ENCODE measurements at places on chromosomes 12 and 14.
A peak's percentile ranks its signal among the peaks of the same experiment; 100 is the strongest.

DNA sequence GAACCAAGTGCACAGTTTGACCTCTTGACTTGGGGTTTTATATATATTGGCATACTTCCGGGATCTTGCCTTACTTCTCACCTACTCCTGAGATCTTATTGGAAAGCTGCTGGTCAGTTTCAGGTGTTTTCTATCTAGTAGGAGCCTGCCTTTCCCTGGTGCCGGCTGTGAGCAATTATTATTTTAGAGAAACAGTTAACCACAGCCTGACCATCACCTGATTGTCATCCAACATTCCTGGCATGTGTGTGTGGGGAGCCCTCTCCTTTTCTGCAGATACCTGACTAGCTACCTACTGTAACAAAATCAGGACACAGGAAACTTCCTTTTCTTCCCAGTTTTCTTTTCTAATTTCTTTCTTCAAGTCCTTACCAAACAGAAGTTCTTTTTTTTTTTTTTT is 220.4 kb downstream of the ATP23 start:
- DNase-seq = no peak

- DNase-seq = no peak
Measured at GRCh38 chr14:103057028-103057371, 349 bp downstream of the CDC42BPB start.

DNA sequence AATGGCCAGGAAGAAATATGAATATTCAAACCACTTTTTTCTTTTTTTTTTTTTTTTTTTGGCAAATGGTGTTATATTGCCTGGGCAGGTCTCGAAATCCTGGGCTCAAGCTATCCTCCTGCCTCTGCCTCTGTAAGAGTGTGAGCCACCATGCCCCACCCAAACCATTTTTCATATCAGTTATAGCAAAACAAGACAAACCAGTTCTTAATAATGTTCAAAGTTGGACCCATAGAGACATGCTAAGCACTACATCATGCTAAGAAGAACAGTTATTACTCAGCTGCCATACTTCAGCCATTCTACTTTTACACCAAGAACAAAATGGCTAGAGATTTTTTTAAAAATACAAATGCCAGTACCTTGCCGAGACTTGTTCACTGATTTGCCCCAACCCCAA is 25.5 kb downstream of the EIF2S1 start:
- no peak for DNase-seq

GRCh38 chr14:23377573-23378563 is 1.0 kb downstream of the CMTM5 start:
- no peak for DNase-seq

GRCh38 chr12:54426690-54427089 is 7.6 kb upstream of the ITGA5 start:
- DNase-seq = no peak

DNA sequence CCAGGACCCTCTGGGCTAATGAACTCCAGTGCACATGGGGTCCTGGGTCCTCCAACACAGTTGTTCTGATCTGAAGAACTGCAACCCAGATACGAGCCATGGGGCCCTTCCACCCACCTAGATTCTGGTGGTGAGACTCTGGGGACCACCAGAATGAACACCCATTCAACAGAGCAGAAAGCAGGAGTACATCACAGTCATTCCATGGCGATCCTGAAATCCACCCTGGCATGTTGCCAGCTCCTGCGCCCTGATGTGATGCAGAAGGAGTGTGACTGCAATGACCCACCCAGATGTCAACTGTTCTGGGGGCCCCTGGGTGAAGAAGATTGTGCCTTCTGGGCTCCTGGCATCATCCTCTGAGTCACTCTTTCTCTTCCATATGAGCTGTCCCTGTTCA is 211.6 kb downstream of the KIF26A start:
- DNase-seq = no peak

- no peak for DNase-seq
Measured at GRCh38 chr14:100747736-100748135, 21.0 kb downstream of the DLK1 start.

- DNase-seq = peak; percentile 81
Measured at GRCh38 chr14:72513965-72514659, 379.8 kb downstream of the DPF3 start.
